ENCODE measurements at places on chromosomes 1 and 21.

GRCh38 chr1:67978890-67979516 is 71.4 kb downstream of the DIRAS3 start:
- no peaks in the 10 kb centered on the region for H3K36me3 ChIP-seq
- no peak overlapping the region for H3K27ac ChIP-seq
- H3K4me3 ChIP-seq = no peak overlapping the region
- no peak for DNase-seq
- H3K4me1 ChIP-seq = no peaks in the 10 kb centered on the region

- no peaks in the 10 kb centered on the region for H3K4me1 ChIP-seq
- H3K4me3 ChIP-seq = no peak overlapping the region
- no peak overlapping the region for H3K27ac ChIP-seq
Observed at GRCh38 chr1:12556957-12557935, 60.8 kb downstream of the DHRS3 start.

DNA sequence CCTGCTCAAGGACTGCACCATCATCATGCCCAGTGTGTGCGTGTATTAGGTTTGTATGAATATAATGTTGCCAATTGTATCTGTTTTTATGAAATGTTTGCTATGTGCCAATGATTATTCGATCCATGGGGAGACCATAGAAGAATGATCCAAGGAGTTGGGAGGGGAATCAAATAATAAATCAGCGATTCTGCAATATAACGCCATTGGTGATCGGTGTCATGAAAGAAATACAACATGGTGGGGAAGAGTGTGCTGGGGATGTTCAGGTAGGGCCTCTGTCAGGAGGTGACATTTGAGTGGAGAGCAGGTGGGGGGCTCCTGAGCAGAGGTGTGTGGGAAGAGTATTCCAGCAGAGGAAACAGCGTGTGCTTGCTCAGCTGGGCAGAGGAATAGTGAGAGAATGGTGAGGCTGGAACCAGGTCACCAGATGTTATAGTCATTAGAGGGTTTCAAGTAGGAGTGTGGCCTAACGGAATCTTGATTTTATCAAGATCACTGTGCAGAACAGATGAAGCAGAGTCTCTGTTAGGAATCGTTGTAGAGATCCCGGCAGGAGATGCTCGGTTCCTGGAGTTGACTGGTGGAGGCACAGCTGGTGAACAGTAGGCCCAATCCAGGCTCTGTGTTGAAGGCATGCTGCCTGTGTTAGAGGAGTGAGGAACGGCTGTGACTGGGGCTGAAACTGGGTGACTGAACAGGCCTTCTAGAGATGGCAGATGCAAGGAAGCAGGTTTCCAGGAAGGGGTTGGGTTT is 2.9 kb upstream of the ZNF496 start:
- peaks cover 12% of the 10 kb centered on the region for H3K27me3 ChIP-seq
- peaks cover 29% of the 10 kb centered on the region for H3K4me1 ChIP-seq
- no peak overlapping the region for H3K27ac ChIP-seq
- DNase-seq = no peak
- no peak overlapping the region for H3K4me3 ChIP-seq

GRCh38 chr1:180273066-180273465 is 43.0 kb downstream of the LHX4 start:
- no peak overlapping the region for H3K4me3 ChIP-seq
- no peaks in the 10 kb centered on the region for H3K4me1 ChIP-seq
- H3K27ac ChIP-seq = no peak overlapping the region
- no peaks in the 10 kb centered on the region for H3K27me3 ChIP-seq
- DNase-seq = no peak
- peaks cover 8% of the 10 kb centered on the region for H3K36me3 ChIP-seq

DNA sequence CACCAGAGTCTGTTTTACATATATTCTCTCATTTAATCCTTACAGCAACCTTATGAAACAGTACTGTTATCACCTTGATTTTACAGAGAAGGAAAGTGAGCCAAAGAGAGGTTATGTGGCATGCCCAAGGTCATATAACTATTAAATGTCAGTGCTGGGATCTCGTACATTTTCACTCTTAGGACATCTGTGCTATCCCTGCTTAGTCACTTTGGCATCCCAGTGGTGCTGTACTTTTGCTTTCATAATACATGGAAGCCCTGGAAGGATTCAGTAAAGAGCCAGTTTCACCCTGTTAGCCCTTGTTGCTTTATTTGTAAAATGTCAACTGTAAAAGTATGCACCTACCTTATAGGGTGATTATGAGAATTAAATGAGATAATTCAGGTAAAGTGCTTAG is 104.4 kb downstream of the NFIA start:
- no peaks in the 10 kb centered on the region for H3K27me3 ChIP-seq
- H3K4me3 ChIP-seq = no peak overlapping the region
- no peaks in the 10 kb centered on the region for H3K36me3 ChIP-seq
- no peaks in the 10 kb centered on the region for H3K4me1 ChIP-seq

- H3K27ac ChIP-seq = peak overlapping the region; percentile 67
- peaks cover 52% of the 10 kb centered on the region for H3K4me1 ChIP-seq
- H3K4me3 ChIP-seq = no peak overlapping the region
- H3K27me3 ChIP-seq = no peaks in the 10 kb centered on the region
- peaks cover 49% of the 10 kb centered on the region for H3K36me3 ChIP-seq
- DNase-seq = peak; percentile 35
Observed at GRCh38 chr1:39230261-39231190, 26.0 kb downstream of the MACF1 start.

DNA sequence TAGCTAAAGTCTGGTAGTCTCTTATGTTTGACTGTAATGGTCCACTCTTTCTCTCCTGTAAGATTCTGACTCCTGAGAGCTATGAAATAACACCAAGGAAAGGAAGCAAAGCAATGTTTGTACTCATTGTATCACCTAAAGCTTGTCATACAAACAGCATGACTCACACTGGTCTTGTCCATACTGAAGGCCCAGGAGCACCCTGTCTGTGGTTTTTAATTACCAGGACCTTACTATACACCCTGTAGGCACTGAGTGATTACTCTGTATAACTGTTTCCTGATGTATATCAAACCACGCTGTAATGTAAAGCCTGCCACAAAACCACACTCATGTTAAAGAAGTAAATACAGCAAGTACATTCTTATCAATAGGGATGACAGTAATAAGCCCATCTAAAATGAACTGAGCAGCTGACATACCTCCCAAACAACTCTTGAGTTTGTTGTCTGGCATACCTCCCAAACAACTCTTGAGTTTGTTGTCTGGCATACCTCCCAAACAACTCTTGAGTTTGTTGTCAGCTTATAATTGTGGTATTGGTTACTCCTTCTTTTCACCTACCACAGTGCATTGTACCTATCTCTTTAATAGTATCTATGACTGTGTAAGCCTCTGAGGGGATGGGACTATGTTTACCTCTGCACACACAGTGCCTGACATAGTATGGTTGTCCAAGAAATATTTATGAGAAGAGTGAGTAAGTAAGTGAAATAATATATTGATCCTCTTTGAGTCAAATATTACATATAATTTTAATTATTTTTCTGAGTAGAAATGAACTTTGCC is 11.6 kb upstream of the TNFSF18 start:
- DNase-seq = no peak
- peaks cover 4% of the 10 kb centered on the region for H3K27me3 ChIP-seq
- H3K4me3 ChIP-seq = no peak overlapping the region

GRCh38 chr21:27578741-27579265 is 611.9 kb upstream of the ADAMTS5 start:
- H3K4me1 ChIP-seq = no peaks in the 10 kb centered on the region
- H3K4me3 ChIP-seq = no peak overlapping the region
- H3K36me3 ChIP-seq = no peaks in the 10 kb centered on the region
- no peak overlapping the region for H3K27ac ChIP-seq
- no peaks in the 10 kb centered on the region for H3K27me3 ChIP-seq

DNA sequence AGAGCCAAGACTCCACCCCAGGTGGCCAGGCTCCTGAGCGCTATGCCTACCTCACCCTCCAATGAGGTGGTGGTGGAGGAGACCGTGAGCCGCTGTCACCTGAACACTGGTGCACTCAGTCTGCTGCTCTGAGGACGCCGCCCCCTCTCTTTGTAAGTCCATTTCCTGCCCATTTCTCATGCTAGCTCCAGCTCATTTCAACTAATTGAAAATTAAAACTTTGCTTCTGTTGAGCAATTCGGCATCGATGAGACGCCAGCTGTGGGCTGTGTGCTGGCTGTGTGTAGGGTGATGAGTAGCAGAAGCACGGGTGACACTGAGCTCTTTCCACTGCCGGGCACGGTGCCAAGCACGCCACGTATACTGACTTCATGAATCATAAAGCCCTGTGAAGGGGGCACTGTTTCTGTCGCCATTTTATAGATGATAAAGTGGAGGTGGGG is 11.2 kb downstream of the TNFRSF1B start:
- H3K36me3 ChIP-seq = peaks cover 61% of the 10 kb centered on the region
- H3K27ac ChIP-seq = peak overlapping the region; percentile 99
- peaks cover 95% of the 10 kb centered on the region for H3K4me1 ChIP-seq
- H3K27me3 ChIP-seq = no peaks in the 10 kb centered on the region
- DNase-seq = peak; percentile 86

- no peak overlapping the region for H3K27ac ChIP-seq
- peak; percentile 59 for DNase-seq
- H3K27me3 ChIP-seq = peaks cover 4% of the 10 kb centered on the region
- no peaks in the 10 kb centered on the region for H3K36me3 ChIP-seq
- no peak overlapping the region for H3K4me3 ChIP-seq
- no peaks in the 10 kb centered on the region for H3K4me1 ChIP-seq
Observed at GRCh38 chr1:37020653-37021277, 13.6 kb downstream of the GRIK3 start.

- H3K4me3 ChIP-seq = no peak overlapping the region
- DNase-seq = no peak
- H3K4me1 ChIP-seq = no peaks in the 10 kb centered on the region
- no peaks in the 10 kb centered on the region for H3K27me3 ChIP-seq
- H3K36me3 ChIP-seq = no peaks in the 10 kb centered on the region
Observed at GRCh38 chr21:40282912-40283886, 416.0 kb downstream of the PCP4 start.

DNA sequence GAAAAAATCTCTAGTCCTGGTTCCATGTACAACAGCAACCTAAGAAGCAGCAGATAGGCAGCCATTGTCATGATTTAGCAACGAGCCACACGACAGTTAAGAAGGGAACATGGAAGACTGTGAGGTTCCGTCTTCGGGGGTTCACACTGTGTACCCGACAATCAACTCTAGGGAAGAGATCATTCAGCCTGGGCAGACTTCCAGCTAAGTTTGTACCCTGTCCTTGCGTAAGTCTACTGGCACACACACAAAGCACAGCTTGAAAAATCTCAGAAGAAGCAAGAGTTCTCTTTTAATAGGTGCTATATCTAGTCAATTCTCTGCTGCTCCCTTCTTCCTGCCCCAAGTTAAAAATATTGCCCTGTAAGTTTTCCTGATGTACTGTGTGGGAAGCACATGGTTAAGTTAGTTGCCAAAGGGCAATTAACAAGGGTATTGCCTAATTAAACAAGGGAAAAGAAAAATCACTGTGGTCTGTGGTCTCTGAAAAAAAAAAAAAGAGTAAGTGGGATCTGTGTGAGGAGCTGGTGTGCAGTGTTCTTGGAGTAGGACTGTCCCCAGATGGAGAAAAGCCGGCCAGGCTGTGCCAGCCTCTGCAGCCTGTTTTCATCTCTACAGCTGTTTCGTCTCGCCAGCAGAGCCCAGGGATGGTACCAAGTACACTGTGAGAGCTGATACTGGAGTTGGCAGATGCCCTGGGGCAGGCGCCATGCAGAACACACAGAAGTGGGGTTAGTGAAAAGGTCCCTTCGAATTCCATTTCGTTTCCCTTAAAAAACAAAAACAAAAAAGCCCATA is 6.4 kb upstream of the MYBPHL start:
- H3K27me3 ChIP-seq = peaks cover 46% of the 10 kb centered on the region
- H3K4me1 ChIP-seq = no peaks in the 10 kb centered on the region
- H3K36me3 ChIP-seq = no peaks in the 10 kb centered on the region
- peak overlapping the region; percentile 30 for H3K27ac ChIP-seq

DNA sequence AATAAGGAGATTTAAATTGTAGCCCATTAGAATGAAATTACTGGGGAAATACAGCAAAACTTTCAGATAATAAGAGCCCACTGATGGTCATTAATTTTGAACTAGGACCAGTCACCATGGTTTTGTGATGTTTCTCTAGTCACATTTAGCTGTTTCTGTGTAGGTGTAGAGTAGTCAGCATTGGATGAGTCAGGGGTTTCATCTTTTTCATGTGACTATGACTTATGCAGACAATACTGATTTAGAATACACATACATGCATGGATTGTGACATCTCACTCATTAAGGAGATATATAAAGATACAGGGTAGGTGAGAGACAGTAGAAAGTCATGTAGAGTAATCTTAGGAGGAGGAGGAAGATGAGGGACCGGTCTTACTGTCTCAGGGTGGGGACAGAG is 1192.7 kb downstream of the KCNT2 start:
- no peak for DNase-seq
- H3K4me3 ChIP-seq = no peak overlapping the region
- H3K27me3 ChIP-seq = no peaks in the 10 kb centered on the region

- peaks cover 30% of the 10 kb centered on the region for H3K36me3 ChIP-seq
- H3K4me1 ChIP-seq = no peaks in the 10 kb centered on the region
- H3K4me3 ChIP-seq = no peak overlapping the region
- DNase-seq = no peak
- no peaks in the 10 kb centered on the region for H3K27me3 ChIP-seq
- H3K27ac ChIP-seq = no peak overlapping the region
Observed at GRCh38 chr1:197180252-197180878, 33.9 kb upstream of the ASPM start.

GRCh38 chr1:46562498-46562897 is 11.1 kb upstream of the KNCN start:
- no peak overlapping the region for H3K4me3 ChIP-seq
- H3K36me3 ChIP-seq = peaks cover 28% of the 10 kb centered on the region
- no peaks in the 10 kb centered on the region for H3K4me1 ChIP-seq
- no peaks in the 10 kb centered on the region for H3K27me3 ChIP-seq
- H3K27ac ChIP-seq = no peak overlapping the region

- peaks cover 1% of the 10 kb centered on the region for H3K36me3 ChIP-seq
- peaks cover 57% of the 10 kb centered on the region for H3K27me3 ChIP-seq
- H3K4me1 ChIP-seq = peaks cover 45% of the 10 kb centered on the region
- H3K4me3 ChIP-seq = peak within 1 kb of the TSS; percentile 76
- H3K27ac ChIP-seq = no peak within 1 kb of the TSS
Observed at GRCh38 chr1:84892705-84893618, at the start of gene LPAR3. Gene LPAR3 (minus strand): TSS chr1:84893206. CDS start chr1:84866120, 27,086 bp downstream.

DNA sequence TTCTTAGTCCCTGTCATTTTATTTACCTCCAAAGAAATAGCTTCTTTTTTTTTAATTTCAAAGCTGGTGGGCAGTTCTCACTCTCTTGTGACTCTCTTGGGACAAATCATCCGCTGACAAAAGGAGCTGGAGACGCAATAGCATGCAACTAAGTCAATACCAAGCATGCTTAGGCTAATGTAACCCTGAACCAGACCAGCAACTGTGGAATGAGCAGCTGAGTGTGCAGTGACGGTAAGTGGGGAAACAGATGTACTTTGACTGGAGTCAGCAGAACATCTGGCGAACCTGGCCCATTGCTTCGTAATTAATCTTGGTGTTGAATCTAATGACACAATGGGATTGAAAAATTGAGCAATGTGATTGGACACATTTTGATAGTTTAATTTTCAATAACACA is 280.7 kb upstream of the PLXNA2 start:
- H3K27me3 ChIP-seq = no peaks in the 10 kb centered on the region
- no peak overlapping the region for H3K4me3 ChIP-seq
- DNase-seq = no peak
- no peaks in the 10 kb centered on the region for H3K4me1 ChIP-seq
- H3K27ac ChIP-seq = no peak overlapping the region
- H3K36me3 ChIP-seq = no peaks in the 10 kb centered on the region

- DNase-seq = no peak
- no peak overlapping the region for H3K4me3 ChIP-seq
- peaks cover 31% of the 10 kb centered on the region for H3K27me3 ChIP-seq
- H3K36me3 ChIP-seq = no peaks in the 10 kb centered on the region
- no peak overlapping the region for H3K27ac ChIP-seq
- H3K4me1 ChIP-seq = no peaks in the 10 kb centered on the region
Observed at GRCh38 chr1:6157528-6158174, 22.5 kb downstream of the CHD5 start.

GRCh38 chr1:80565406-80565805 is 1235.3 kb upstream of the ADGRL2 start:
- H3K4me1 ChIP-seq = no peaks in the 10 kb centered on the region
- H3K27me3 ChIP-seq = no peaks in the 10 kb centered on the region
- no peak for DNase-seq
